NCI-H524 treated with DMSO at 0.1 percent for 48 hours (cell line): ENCODE measurements at places on chromosomes 11 and 22.

- DNase-seq: no peak
These were observed 347.0 kb downstream of the MIAT start for GRCh38 chr22:27004434-27004833.

DNA sequence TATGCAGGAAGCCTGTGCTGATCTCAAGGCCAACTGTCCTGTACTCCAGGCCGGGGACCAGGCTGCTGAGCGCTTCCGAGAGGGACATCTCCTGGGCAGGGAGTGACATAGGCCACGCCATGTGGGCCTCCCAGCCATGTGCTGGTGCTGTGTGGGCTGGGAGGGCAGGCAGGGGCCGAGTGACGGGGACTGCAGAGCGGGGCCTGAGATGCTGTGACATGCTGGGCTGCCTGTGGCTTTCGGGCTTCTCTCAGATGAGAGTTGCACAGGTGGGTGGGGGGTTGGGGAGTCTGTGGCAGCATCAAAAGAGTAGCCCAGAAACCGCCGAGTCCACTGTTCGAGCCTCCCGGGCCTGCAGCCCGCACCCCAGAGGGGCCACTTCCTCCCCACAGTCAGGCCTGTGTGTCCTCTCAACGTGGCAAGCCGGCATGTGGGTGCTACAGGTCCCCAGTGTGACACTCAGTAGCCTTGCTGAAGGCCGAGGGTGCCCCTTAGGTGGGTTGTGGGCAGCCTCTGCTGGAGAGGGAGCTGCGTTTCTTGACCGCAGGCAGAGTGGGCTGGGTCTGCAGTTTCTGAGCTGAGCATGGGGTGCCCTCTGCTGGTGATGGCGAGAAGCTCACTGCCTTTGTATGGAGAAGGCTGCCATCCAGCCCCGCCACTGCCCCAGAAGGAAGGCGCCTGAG, 101.2 kb downstream of the BCR start:
- peak; percentile 17 for DNase-seq

GRCh38 chr22:48223488-48224190, 1461.2 kb downstream of the TBC1D22A start:
- DNase-seq: no peak

- no peak for DNase-seq
These were observed 15.9 kb upstream of the TPCN2 start for GRCh38 chr11:69032833-69033232.

GRCh38 chr22:31339148-31339832, 6.9 kb downstream of the PATZ1 start:
- DNase-seq: no peak

DNA sequence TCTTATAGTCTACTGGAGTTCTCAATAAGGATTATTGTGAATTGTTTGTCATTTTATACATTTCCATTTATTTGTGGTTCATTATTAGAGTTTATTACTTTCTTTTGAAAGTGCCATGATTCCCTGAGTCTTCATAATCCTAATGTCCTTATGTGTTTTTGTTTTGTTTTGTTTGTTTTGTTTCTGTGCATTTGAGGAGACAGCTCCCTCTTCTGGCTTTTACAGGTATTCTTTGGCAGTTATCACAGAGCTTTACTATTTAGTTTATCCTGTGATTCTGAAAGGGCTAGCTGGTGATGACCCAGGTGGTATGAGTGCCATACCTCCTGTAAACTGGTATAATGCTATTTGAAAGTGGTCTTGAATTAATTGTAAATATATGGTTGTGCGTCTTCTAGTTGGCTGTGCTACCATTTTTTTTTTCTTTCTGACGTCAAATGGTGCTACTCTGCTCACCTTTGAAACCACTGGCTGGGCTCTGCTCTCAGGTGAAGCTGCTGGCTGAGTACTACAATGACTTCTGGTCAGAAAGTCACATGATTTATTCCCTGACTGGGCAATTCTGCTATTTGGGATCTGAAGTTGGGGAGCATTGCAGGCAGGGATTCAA, 751.2 kb downstream of the JRKL start:
- DNase-seq: no peak

- no peak for DNase-seq
These were observed 63.7 kb downstream of the MAML2 start for GRCh38 chr11:96279018-96279895.

GRCh38 chr11:88779577-88779976, 286.2 kb downstream of the GRM5 start:
- no peak for DNase-seq

DNA sequence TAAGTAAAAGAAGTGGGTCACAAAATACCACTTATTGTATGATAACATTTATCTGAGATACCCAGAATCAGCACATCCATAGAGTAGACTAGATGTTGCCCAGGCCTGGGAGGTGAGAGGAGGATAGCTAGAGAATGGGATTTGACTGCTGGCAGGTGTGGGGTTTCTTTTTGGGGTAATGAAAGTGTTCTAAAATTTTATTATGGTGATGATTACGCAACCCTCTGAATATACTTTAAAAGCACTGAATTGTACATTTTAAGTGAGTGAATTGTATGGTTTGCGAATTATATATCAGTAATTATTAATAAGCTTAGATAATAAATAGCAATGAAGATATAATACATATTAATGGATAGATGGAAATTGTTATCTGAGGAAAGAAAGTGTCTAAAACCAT, 35.7 kb upstream of the ACAT1 start:
- no peak for DNase-seq

GRCh38 chr22:39129081-39129480, 23.4 kb downstream of the CBX7 start:
- no peak for DNase-seq

- DNase-seq: no peak
These were observed 2.9 kb downstream of the SRPRA start for GRCh38 chr11:126265811-126266210.

GRCh38 chr11:63813563-63814382, 517 bp downstream of the SPINDOC start:
- no peak for DNase-seq

DNA sequence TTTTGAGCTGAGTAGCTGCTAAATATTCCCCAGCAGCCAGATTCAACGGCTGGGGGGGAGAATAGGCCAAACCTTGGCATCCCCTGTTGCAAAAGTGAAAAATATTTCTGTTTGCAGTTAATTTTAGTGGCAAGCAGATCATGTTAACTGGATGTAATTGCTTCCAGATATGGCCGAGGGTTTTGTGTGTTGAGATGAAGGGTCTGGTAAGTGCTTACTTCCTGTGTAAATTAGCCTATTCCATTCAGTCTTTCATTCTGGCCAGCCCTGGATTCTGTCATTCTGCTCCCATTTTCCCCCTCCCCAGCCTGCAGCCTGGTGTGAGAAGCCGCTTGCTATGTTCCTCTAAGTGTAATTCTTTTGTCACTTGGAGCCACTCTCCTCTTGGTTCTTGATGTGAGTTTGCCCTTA, 17.4 kb downstream of the ZBTB16 start:
- DNase-seq: no peak

DNA sequence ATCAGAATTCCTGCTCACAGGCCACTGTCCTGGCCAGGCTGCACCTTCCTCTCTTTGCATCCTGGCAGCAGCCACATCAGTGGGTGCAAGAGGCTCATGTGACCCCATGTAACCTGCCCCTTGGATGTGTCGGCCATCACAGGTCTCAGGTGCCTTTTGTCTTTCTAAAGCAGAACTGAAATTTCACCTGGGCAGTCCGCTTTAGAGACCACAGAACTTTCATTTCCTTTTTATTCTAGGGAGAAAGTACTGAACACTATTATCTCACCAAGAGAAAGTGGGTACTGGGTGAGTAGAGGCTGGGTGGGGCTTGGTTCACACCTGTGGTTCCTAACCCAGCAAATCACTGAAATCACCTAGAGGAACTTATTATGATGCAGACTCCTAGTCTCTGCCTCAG, 51.7 kb upstream of the NUP160 start:
- DNase-seq: no peak

DNA sequence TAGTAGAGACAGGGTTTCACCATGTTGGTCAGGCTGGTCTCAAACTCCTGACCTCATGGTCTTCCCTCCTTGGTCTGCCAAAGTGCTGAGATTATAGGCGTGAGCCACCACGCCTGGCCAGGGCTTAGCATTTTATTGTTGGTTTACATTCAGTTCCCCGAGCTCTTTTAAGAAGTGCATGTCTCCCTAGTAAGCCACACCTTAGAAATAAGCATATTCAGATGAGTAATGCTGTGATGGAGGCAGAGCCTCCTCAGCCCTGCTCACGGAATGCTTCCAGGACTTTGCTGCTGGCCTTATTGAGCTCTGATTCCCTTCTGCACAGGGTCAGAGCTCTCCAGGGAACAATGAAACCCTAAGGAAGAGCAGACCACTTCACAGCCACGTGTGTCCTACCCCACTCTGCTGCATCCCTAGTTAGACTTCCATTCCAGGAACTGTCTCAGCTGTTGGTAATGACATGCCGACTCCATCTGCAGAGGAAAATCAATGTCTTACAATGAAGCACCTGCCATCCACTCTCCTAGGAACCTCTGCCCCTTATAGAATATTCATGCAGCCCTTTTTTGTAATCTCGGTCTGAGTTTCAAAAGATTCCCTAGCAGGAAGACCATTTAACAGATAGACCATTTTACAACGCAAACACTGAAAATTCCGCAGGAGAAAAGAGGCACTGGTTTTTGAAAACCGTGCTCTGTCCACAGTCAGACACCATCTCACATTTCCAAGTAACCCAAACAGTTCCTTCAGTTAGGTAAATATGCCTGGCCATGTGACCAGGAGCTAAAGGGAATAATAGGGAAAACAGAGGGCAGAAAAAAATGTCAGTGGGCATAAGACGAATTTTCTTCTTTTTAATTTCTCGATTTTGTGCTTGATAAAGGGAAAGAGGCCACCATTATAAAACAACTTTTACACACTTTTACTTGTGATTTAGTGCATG, 1.7 kb upstream of the JAM3 start:
- DNase-seq: no peak

DNA sequence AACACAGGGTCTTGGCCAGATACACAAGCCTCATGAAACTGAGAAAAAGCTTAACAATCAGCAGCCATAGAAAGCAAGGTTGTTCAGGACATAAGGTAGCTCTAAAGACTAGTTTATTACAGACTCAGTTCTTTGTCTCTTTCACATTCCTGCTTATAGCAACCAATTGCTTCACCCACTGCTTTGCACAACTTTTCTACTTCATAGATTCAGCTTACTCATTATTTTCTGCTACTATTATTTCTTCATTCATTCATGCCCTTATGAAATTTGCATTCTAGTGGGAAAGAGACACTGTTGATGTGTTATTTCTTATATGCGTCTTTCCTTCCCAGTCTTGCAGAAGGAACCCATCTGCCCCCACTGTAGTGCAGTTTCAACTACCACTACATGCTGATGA, 4.7 kb downstream of the CCDC34 start:
- DNase-seq: no peak

DNA sequence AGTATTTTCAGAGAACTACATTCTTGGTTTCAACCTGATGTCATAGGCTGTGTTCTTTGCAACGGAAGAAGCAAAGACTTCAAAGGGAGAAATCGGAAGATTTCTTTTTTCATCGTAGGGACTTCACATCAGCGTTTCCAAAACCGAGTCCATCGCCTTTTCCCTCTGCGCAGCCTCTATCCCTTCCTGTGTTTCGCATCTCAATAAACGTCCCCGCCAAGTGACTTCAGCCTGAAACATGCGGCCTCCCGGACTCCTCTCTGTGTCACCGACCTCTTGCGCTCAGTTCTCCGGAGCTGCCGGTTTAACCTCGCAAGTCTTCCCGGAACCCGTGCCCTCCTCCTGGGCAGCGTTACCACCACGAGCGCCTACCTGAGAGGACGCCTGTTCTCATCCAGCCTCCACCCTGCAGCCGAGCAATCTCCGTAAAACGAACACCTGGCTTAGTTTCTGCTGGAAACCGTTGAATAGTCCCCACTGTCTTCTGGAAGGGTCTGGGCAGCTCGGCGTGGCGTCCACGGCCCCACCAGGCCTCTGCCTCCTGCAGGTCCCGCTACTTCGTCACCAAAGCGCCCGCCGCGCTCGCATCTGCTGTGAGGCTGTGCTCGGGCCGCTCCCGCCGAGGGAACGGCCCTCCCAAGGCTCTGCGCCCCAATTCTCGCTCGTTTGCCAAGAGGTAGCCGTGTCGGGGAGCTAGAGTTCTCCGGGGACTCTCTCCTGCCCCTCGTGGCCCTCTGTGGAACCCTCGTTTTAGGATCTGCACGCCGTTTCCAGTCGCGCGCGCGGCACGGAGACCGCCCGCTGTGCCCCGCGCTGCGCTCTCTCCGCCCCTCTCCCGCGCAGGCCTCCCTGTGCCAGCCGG, at the start of gene GLB1L3:
Gene GLB1L3, plus strand, starts transcription at position 846 of the 862 bp plus-strand sequence. CDS start 362 bp downstream, outside the sequence.
- DNase-seq: peak; percentile 43

- DNase-seq: no peak
These were observed 36.1 kb downstream of the LARGE1 start for GRCh38 chr22:33883961-33884808.

DNA sequence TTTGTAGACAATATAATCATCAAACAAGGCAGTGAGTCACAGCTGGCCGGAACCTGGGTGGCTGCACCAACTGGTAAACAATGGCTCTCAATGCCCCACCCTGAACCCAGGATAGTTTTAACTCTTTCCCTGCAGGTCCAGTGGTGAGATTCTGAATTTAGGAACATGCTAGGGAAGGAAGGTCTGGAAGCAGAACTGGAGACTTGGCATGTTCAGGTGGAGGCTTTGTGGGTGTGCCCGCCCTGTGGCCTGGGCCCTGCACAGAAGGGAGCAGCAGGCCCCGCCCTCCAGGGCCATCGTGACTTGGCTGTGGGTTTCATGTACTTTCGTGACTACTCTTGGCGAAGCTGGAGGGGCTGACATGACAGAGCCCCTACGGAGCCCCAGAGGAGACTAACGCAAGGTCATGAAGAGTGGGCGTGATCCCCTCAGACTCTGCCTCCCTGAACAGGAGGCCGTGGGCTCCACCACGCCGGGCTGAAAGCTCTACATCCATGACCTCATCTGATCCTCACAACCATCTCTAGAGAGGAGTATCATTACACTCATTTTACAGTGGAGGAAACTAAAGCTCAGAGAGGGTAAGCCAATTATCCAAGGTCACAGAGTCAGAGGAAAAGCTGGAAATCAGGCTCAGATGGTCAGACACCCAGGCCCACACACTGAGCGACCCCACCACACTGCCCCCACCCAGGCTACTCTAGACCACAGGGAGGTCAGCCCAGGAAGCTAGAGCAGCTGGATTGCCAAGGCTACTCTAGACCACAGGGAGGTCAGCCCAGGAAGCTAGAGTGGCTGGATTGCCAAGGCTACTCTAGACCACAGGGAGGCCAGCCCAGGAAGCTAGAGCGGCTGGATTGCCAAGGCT, 27.3 kb downstream of the MAFF start:
- DNase-seq: no peak

- no peak for DNase-seq
These were observed 126.9 kb downstream of the ARHGAP8 start for GRCh38 chr22:44879301-44879680.
